Stimulated activated CD4-positive, alpha-beta T cell treated with anti-CD3 and anti-CD28 coated beads, Interleukin-4, amount 100 ng/mL, for 48 hours (primary cell): ENCODE measurements at places on chromosomes 12 and 14.

- DNase-seq = no peak
These were observed 176.7 kb downstream of the CRADD start for GRCh38 chr12:93853698-93854478.

DNA sequence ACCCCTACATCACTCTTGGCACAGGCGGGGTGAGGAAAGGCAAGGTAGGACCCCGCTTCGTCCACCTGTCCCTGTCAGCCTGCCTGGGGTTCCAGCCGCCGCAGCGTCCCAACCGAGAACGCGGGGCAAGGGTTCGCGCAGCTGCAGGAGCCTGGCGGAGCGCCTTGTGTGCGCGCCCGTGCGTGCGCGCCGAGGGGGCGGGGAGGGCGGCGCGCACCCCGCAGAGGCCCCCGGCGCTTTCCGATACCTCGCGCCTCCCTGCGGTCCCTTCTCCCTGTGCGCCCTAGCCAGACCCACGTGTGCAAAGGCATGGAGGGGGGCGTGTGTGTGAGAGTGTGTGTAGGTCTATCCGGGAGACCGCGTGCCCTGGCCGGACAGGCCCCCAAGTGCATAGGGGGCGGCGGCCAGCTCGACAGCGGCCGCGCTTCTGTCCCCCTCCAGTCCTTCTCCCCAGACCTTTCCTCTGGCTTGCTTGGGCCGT lies 122.4 kb downstream of the TSPAN9 start:
- DNase-seq = no peak

DNA sequence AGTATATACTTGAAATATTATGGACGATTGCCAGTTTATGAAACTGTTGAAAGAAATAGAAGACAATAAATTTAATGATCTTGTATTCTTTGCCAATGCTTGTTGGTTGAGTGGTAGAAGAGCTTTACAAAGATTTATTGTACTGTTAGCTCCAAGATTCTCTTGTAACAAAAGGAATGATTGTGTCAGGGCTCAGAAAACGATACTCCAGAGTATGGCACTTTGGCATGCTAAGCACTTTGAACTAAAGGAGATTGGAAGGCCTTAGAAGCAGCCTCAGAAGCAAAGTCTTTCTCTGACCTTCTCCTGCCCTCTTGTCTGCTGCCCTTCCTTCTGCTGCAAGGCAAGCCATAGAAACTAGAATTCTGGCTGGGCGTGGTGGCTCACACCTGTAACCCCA lies 4.2 kb upstream of the NGDN start:
- DNase-seq = no peak

- DNase-seq = no peak
These were observed 12.5 kb downstream of the RTL1 start for GRCh38 chr14:100891051-100891450.

GRCh38 chr14:32559590-32559989 lies 230.5 kb downstream of the AKAP6 start:
- no peak for DNase-seq

GRCh38 chr12:42372154-42372791 lies 46.3 kb downstream of the PPHLN1 start:
- DNase-seq = no peak

GRCh38 chr12:111775205-111776193 lies 8.8 kb downstream of the ALDH2 start:
- DNase-seq = no peak

DNA sequence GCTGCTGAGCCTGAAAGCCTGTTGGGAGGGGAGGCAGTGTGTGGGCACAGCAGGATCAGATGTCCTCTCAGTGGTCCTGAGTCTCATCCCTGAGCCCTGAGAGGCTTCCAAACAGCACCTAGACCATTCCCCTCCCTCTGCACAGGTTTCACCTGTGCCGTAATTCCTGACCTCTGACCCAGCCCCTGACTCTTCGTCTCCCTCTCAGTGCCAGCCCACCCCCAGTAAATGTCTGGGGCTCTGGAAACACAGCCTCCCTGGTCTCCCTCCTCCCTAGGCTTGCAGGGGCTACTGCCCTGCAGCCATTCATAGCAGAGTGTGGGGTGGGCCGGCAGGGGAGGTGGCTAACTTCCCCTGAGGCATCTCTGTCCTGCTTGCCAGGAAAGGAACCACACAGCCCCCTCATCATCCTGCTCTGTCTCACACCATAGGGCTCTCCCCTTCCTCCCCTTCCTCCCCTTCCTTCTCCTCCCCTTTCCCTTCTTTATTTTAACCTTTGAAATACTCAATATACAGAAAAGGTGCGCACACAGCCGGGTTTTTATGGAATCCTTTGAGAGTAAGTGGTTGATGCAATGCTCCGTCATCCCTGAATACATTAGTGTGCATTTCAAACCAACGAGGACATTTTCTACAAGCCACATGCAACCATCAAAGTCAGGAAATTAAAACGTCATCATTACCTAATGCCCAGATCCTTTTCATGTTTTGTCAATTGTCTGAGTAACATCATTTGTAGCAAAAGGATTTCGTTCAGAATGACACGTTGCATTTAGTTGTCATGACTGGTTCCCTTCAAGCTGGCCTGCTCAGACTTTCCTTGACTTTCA lies 67.0 kb downstream of the PRMT8 start:
- DNase-seq = no peak

DNA sequence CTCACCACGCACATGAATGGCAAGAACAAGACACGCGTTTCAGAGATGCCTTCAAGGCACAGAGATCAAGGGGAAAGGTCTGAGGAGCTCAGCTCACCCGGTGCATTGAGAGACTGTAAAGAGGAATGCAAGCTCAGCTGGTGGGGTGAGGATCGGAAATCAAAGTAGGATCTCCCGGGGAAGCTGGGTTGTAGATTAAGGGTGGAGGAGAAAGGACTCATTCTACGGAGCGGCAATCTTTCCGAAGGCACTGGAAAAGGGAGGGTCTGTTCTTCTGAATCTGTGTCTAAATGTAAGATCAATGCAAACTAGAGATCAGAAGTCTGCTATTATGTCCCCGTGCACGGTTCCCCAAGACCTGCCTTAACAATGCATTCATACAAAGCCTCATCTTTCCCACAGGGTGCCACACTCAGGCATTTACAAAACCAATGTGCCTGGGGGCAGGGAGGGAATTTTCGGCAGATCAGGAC lies 41.6 kb upstream of the PYGL start:
- no peak for DNase-seq

DNA sequence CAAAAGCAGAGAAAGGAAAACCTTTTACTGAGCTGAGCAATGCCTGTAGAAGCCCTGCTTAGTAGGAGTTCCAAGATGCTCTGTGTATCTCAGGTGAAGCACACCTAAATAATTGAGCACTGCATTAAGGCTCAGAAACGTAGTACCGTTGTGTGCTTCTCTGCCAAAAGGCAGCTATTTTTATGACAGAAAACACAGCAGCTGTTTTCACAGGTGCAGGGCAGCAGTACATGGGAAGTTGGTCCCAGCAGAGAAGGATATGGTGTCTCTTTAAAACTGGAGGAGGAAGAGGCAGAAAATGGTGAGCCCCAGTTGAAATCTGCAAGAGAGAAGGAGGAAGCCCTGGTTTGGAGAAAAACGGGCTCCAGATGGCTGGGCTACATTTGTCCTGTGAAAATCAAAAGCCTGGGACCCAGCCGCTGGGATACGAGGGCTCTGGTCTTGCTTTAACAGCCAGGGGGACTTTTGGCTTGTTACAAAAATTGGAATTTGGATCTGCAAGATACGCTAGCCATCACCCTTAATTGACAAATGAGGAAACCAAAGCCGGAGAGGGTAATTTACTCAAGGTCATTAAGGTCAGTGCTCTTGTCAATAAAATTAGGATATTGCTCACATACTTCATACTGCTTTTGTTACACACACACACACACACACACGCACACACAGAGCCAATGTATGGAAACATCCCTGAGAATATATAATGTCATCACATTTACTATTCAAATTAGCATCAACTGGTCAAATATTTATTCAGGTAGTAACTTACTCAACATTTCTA lies 27.3 kb downstream of the SPRING1 start:
- no peak for DNase-seq

GRCh38 chr14:105043641-105044040 lies 21.6 kb downstream of the GPR132 start:
- no peak for DNase-seq

- no peak for DNase-seq
These were observed 72.0 kb downstream of the CHGA start for GRCh38 chr14:92994942-92995341.

- DNase-seq = no peak
These were observed 334.3 kb upstream of the OR4E1 start for GRCh38 chr14:22007784-22008412.

DNA sequence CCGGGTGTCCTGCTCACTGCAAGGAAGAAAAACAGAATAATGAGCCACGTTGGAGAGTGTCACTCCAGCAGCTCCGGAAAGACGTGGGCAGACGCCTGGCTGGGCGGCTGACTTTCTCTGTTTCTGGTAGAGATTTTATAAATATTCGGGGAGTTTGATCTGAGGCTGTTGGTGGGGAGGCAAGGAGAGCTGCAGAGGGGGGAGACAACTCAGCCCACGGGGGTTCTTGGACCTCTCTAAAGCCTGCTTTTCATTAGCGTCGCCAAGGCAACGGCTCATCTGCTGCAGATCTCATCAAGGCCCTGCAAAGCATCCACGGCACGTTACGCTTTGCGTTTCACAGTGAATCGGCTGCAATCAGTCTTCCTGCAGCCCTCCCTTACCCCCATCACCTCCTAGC lies 207.2 kb downstream of the ZFP36L1 start:
- DNase-seq = no peak

GRCh38 chr14:100004392-100004791 lies 60.8 kb upstream of the EVL start:
- no peak for DNase-seq

GRCh38 chr14:27715561-27715960 lies 1051.0 kb upstream of the FOXG1 start:
- no peak for DNase-seq

DNA sequence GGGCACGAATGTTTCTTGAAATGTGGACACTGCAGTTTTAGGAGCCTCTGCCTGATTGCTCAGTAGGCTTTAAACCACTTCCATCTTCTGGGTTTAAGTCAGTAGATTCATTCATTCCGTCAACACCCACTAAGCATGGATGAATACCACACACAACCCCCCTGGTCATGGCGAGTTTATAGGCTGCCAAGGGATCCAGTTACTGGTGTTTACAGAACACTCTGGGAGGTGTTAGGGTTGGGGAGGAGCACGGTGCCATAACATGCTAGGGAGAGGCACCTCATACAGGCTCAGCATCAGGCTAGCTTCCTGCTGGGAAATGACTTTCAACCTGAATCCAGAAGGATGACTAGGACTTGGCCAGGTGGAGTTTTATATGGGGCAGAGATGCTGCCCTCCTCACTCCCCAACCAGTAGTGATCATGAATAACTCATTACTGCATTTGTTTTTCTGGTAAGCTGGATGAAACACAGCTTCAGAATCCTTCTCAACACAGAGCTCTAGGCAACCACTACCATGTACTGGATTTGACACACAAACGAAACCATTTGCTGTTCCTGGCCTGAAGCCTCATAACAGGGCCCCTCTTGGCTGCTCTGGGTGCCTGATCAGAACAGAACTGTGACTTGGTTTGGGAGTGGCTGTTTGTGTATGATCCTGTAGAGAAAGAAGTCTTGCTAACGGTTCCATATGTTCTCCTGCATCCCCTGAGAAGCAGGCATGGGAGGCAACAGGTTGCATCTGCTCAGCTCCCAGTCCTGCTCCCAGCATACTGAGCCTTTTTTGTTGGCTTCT lies 47.9 kb downstream of the FBXW8 start:
- DNase-seq = no peak

- no peak for DNase-seq
These were observed 96.9 kb downstream of the HELB start for GRCh38 chr12:66398931-66399910.

GRCh38 chr12:113048716-113049127 lies 7.8 kb upstream of the DTX1 start:
- DNase-seq = peak; percentile 44

DNA sequence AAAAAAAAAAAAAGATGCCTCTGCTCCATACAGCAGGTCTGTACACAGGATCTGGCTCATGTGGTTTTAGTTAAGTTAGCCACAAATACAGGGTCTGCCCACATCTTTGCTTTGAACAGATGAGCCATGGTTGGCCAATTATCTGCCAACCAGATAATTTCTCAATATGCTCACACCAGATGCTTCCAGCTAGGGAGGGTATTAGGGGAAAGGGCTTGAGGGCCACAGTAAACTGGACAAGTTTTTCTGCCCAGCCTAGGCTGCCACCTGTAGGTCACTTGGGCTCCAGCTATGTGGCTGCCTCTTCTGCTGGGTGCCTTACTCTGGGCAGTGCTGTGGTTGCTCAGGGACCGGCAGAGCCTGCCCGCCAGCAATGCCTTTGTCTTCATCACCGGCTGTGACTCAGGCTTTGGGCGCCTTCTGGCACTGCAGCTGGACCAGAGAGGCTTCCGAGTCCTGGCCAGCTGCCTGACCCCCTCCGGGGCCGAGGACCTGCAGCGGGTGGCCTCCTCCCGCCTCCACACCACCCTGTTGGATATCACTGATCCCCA lies 776 bp downstream of the RDH5 start:
- no peak for DNase-seq

DNA sequence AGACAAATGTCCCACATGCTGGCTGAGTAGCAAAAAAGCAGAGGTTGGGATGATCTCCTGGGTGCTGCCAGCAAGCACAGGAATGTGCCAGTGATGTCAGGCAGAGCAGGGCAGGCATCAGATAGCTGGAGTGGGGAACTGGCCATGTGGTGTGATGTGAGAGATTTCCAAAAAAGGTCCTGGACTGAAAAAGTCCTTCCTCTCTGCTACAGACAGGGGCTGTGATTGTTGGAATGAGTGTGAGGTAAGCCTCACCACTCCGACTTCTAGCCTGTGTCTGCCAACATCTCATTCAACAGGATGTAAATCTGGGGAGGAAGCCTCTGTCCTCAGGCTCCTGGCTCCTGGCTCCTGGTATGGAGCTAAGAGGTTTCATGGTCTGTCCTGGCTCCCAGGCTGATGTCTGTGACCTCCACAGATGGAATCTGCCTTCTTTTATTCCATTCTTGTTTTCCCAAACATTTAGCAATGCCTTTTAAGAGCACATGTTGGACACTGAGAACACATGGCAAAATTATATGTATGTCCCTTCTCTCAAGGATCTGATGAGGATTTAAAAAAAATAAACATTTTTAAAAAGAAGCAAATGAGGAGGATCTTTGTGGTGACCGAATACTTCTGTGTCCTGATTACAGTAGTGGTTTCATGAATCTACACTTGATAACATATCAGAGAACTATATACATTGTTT lies 50.1 kb upstream of the STK38L start:
- DNase-seq = no peak

GRCh38 chr12:98544751-98545150 lies 29.4 kb downstream of the TMPO start:
- no peak for DNase-seq

- no peak for DNase-seq
These were observed 129.5 kb downstream of the KIF26A start for GRCh38 chr14:104267895-104268294.
